GM12878 (cell line): ENCODE measurements at places on chromosomes 3 and 15. TPM values are rescaled to one million over a fixed set of nuclear protein-coding genes. Genes with fewer than 3 reads are reported as not detected.

- H3K27ac ChIP-seq = no peak overlapping the region
- no peaks in the 10 kb centered on the region for H3K4me1 ChIP-seq
- DNase-seq = no peak
- H3K4me3 ChIP-seq = no peak overlapping the region
- H3K36me3 ChIP-seq = no peaks in the 10 kb centered on the region
These were observed 7.6 kb upstream of the TCF12 start for GRCh38 chr15:56910801-56911200.

DNA sequence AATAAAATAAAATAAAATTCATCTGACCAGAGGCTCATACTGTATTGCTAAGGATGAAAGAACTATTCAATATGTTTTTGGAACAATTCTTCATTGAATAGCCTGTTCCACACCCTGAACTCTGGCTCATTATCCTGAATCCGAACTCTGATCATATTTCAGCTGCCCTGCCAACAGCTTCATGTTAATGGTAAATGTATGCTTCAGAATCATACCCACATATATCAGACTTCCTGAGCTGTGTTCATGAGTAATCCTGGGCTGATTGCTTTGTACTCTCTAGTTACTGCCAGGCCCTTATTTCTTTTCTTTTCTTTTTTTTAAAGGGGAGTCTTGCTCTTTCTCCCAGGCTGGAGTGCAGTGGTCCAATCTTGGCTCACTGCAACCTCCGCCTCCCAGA lies 11.8 kb downstream of the INO80 start:
- H3K27ac ChIP-seq = no peak overlapping the region
- no peak overlapping the region for H3K4me3 ChIP-seq
- peaks cover 3% of the 10 kb centered on the region; the same call in 1 of the 2 replicates for H3K36me3 ChIP-seq
- H3K27me3 ChIP-seq = no peaks in the 10 kb centered on the region
- no peak for DNase-seq
- H3K4me1 ChIP-seq = no peaks in the 10 kb centered on the region

DNA sequence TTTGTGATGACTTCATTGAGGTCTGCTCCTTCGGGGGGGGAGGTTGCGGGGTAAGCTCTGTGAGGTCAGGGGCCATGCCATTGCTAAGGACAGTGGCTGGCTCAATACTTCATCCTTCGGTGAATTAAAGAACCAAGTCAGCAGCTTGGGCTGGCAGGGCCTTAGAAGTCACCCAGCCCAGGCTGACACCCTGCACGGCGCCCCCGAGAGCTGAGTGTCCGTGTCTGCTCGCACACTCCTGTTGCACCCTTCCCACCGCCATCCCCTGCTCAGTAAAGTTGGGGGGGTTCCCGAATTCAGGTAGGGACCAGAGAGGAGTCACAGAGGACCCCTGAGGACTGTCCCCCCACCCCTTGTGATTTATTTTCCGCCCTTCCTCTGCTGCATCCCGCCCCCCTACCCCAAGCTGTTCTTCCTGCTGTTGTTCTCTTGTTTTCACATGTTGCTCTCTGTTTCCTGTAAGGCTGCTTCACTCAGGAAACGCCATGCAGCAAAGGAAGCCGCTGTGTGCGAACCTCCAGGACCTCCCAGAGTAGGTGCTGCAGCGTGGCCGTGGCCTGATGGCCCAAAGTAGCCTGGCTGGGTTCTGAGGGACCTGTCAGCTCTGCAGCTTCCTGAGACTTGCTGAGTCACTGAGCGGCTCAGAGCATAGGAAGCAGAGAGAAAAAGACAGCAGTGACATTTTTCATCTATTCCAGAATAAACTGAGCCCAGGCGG lies 14.4 kb downstream of the EFCC1 start:
- no peak for DNase-seq
- H3K4me1 ChIP-seq = peaks cover 19% of the 10 kb centered on the region
- H3K27ac ChIP-seq = no peak overlapping the region

GRCh38 chr15:101188637-101189408 lies 63.0 kb downstream of the CHSY1 start:
- DNase-seq = peak; percentile 39
- H3K4me1 ChIP-seq = peaks cover 17% of the 10 kb centered on the region
- peak overlapping the region; percentile 65; the same call in 1 of the 2 replicates for H3K4me3 ChIP-seq

GRCh38 chr3:194658477-194659242 lies 13.3 kb downstream of the LSG1 start:
- no peak for DNase-seq
- peaks cover 8% of the 10 kb centered on the region; the same call in 1 of the 2 replicates for H3K4me1 ChIP-seq
- H3K4me3 ChIP-seq = no peak overlapping the region
- no peak overlapping the region for H3K27ac ChIP-seq
- H3K27me3 ChIP-seq = no peaks in the 10 kb centered on the region

DNA sequence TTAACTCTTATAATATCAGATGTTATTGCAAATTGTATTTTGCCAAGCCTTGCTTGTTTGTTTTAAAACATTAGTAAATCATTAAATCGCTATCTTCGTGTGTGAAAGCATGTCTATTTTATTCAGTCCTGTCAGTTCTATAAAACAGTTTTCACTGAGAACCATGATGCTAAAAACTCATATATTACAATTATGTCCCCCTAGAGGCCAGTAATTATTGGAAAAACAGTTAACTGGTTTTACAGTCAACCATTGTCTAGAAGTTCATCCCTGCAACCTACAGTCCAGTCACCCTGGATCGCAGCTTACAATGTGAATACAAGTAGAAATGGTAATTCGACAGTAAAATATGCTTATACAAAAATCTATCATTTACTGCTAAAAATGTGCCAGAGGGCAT lies 311.5 kb upstream of the ROBO2 start:
- no peaks in the 10 kb centered on the region for H3K36me3 ChIP-seq
- H3K27me3 ChIP-seq = no peaks in the 10 kb centered on the region

GRCh38 chr3:158792709-158793108 lies 9.1 kb upstream of the MFSD1 start:
- no peaks in the 10 kb centered on the region for H3K36me3 ChIP-seq
- H3K27me3 ChIP-seq = no peaks in the 10 kb centered on the region; the same call in 1 of the 2 replicates
- DNase-seq = no peak
- no peak overlapping the region for H3K4me3 ChIP-seq

GRCh38 chr15:70742928-70743327 lies 20.4 kb downstream of the UACA start:
- no peak for DNase-seq
- H3K4me1 ChIP-seq = no peaks in the 10 kb centered on the region
- no peak overlapping the region for H3K4me3 ChIP-seq
- H3K27ac ChIP-seq = no peak overlapping the region

DNA sequence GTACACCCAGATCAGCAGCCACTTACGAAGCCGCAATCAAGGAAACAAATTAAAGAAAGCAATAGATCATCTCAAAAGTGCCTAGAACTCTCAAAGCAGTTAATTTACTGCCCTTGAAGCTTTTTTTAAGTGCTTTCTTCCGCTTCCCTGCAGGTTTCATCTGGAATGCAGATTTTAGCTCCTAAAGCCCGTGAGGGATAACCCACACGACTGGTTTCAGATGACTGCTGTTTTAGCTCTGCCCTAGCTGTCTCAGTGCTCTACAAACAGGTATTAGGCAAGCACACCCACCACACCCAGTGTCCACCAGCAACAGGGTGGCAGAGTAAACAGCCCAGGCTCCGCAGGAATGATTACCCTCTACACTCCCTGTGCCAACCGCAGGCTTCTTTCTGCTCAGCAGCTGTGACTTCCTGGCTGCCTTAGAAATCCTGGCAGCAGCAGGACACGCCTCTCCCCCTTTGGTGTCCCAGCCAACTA lies 126.0 kb downstream of the FMN1 start:
- H3K27ac ChIP-seq = no peak overlapping the region
- H3K36me3 ChIP-seq = no peaks in the 10 kb centered on the region
- no peaks in the 10 kb centered on the region for H3K4me1 ChIP-seq
- H3K4me3 ChIP-seq = no peak overlapping the region

- no peaks in the 10 kb centered on the region for H3K27me3 ChIP-seq
- DNase-seq = no peak
- no peaks in the 10 kb centered on the region for H3K4me1 ChIP-seq
- H3K4me3 ChIP-seq = no peak overlapping the region
These were observed 7.6 kb upstream of the ISL2 start for GRCh38 chr15:76328958-76329357.

GRCh38 chr3:70832089-70832833 lies 519.8 kb upstream of the MDFIC2 start:
- H3K36me3 ChIP-seq = no peaks in the 10 kb centered on the region
- H3K27me3 ChIP-seq = no peaks in the 10 kb centered on the region
- DNase-seq = no peak
- no peaks in the 10 kb centered on the region for H3K4me1 ChIP-seq

The GPR156 gene
- 0.11 TPM in 1 of 2 replicates, not detected in the other for polyA plus RNA-seq

The PLA2G4B gene
- 3.7 and 4.4 TPM in 2 replicates for polyA plus RNA-seq

The DNAH12 gene
- 0.26 and 0.35 TPM in 2 replicates for polyA plus RNA-seq

The ROPN1 gene
- not detected in 2 replicates for polyA plus RNA-seq
